Lower leg skin (tissue), 4 donors: ENCODE measurements at places on chromosomes 2 and 18. TPM values are rescaled to one million over a fixed set of nuclear protein-coding genes. Genes with fewer than 3 reads are reported as not detected.

- no peak for DNase-seq
Observed at GRCh38 chr2:117378653-117379052, 435.8 kb upstream of the DDX18 start.

The CROCC2 gene
- total RNA-seq = not detected

- DNase-seq = no peak
Observed at GRCh38 chr2:136135921-136136906, 18.3 kb upstream of the CXCR4 start.

The WDSUB1 gene
- 7.6 TPM for total RNA-seq

The EPB41L3 gene
- total RNA-seq = 39.5 TPM

The UGT1A10 gene
- not detected for total RNA-seq

The IL1R2 gene
- 58.4 TPM for total RNA-seq

The ID2 gene
- total RNA-seq = 120 TPM

The RAB10 gene
- 225 TPM for total RNA-seq

The SAG gene
- total RNA-seq = not detected

DNA sequence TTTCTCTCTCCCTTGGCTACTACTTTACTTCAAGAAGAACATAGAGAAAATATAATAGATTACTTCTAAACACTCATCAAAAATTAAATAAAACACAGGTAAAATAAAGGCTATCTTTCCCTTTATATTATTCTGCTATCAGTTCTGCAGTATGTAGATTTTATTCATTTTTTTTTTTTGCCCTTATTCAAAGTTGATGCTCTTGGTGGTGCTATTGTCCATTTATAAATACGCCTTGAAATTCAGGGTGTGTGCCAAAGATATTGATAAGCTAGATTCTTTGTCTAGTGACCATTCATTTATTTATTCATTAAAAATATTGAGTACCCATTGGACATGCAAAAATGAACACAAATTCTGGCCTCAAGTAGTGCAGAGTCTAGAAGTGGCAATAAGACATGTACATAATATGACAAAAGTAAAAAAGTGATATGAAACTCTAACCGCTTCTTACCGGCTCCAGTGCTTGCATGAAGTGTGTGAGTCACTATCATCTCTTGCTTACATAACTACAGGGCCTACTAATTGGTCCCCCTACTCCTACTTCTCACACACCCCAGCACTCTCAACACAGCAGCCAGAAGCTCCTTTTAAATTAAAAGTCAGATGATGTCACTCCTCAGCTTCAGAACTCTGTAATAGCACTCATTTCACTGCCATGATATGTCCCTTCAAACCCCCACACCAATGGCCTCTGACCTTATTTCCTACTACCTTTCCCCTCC, 208.3 kb upstream of the FANCL start:
- no peak for DNase-seq

The CD8B2 gene
- total RNA-seq = not detected

The SLC38A11 gene
- 0.52 TPM for total RNA-seq

- DNase-seq = peak; percentile 95
Observed at GRCh38 chr2:126657636-126658318, 1.8 kb downstream of the GYPC start.

GRCh38 chr18:44897816-44898215, 217.1 kb downstream of the SETBP1 start:
- DNase-seq = no peak

GRCh38 chr2:23586741-23587306, 201.8 kb downstream of the KLHL29 start:
- no peak for DNase-seq

GRCh38 chr18:5166606-5167280, 30.3 kb downstream of the AKAIN1 start:
- DNase-seq = no peak

- no peak for DNase-seq
Observed at GRCh38 chr2:105903051-105903674, 158.5 kb downstream of the NCK2 start.

DNA sequence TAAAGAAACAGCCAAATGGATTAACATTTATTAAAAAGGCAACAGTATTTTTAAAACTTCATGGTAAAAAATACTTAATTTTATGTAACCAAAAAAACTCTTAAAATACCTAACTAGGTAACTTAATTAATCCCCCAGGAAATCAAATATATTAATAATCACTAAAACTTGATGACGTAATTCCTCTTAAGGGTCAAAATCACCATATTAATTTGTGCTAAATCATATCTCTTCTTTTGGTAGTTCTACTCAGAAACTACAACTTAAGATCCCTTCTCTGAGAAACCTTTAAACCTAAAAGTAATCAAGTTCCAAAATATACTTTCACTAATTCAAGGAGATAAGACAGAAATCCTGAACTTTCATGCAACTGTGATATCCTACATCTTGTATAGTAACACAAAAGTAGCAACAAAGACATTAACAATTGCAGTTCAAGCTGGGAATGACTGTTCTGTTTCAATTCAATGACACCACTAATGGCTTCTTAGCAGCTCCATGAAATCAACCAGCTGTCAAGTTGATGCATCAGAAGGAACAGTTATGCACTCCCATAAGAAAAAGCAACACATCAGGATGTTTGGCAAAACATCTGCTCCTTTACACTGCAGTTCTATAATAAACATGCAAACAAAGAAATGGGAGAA, 4.0 kb downstream of the BAZ2B start:
- no peak for DNase-seq

GRCh38 chr2:239668042-239668441, 267.2 kb upstream of the HDAC4 start:
- DNase-seq = peak; percentile 71

GRCh38 chr18:24443870-24444269, 16.6 kb upstream of the HRH4 start:
- no peak for DNase-seq

DNA sequence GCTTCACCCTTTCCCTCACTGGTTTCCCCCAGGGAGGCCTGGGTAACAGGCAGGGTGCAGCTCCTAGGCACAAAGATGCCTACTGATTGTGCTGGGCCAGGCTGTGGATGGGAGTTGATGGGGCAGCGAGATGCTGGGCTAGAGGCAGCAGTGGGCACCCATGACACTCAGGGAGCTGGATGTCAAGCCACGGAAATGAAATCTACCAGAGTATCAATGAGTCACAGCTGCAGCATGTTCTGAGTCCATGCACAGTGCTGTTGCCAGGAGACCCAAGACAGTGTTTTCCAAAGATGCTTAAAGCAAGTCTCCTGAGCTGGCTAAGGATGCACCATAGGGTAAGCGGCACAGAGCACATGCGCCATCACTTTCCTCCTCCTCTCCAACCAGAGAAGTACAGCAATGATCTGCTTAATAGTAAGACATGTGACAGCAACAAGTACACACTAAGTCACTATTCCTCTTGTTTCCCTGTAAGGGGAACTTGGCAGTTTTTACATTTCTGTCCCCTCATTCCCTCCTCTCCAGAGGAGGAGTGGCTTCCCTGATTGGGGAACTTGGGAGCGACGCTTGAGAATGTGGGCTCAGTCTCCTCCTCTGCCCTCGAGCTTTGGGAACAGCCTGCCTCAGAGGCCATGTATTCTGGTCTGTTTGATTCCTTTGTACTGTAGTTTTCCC, 57.2 kb downstream of the CDC42EP3 start:
- DNase-seq = no peak

GRCh38 chr2:204730603-204731002, 185.3 kb downstream of the PARD3B start:
- no peak for DNase-seq

DNA sequence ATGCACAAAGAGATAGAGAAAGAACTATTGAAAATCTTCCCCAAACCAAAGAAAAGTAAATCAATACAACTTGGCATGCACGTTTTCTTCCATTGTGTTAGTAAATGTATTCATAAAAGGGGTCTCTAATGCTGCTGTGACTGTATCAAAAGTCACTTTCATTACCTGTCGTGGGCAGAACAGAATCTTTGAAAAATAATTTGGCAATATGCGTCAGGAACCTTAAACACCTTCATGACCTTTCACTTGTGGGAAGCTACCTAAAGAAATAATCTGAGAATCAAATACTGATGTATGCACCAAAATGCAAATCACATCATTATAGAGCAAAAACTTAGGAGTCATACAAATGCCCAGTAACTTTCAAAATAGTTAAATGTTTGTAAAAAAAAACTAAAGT, 105.3 kb downstream of the ARL4C start:
- DNase-seq = no peak

- no peak for DNase-seq
Observed at GRCh38 chr2:114400890-114401289, 41.6 kb upstream of the DPP10 start.
